ENCODE measurements at places on chromosomes 1 and 21.

DNA sequence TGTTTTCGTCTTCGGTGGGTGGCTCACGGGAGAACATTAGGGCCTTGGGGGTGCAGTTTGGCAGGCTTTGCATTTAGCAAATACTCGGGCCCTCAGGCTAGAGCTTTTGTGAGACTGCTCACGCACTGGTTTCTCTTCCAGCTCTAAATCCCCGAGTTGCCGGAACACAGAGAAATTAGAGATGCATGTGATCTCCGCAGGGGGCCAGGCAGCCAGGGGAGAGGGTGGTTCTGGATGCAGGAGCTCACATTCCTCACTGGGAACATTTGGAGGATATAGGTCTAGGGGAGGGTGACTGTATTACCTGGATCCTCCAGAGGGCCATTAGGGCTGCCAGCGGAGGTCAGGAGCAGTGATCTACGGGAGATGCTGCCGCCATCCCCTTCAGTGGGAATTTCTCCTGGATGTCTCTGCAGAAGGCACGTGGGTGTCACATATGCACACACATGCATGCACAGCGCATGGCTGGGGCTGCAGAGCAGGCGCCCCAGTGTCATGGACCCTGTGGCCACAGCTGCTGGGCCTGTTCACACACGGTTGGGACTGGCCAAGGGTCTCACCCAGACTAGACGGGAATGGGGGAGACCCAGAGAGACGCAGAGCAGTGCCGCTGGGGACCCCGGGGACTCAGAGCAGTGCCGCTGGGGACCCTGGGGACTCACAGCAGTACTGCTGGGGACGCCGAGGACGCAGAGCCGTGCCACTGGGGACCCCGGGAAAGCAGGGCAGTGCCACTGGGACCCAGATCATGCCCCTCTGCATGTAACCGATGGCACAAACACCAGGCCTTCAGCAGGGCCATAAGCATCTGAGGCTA is 258.7 kb downstream of the CAMTA1 start:
- no peak for DNase-seq

DNA sequence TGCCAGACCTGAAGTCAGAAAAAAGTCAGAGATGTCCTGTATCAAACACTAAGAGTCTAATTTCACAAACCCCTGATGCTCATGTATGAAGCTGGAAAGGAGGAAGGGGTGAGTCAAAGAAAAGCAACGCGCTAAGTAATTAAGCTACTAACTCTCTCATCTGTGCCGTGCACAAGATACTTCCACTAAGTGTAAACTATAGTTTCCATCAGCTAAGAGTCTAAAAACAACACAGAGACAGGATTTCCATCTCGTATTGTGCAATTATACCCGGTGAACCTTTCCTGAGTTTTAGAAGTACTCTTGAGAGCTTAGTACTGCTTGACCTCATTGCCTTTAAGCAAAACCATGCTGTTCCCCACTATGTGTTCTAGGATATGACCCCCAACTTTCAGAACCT is 19.0 kb downstream of the DNALI1 start:
- no peak for DNase-seq

DNA sequence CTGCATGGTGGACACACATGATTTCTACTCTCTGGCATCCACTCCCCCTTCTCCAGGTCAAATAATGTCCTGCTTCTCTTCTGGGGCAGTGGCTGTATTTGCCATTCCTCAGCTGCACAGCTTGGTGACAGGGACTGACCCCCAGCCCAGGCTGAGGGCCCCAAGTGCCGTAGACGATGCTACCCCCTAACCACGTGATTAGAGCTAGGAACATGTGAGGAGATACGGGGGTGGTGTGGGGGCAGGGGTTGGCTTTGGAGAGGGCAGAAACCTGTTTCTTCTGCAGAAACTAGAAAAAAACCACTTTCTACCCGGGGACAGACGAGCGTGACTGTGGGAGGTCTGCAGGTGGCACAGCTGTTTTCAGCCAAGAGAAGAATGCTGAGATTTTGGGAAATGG is 192.4 kb downstream of the SIPA1L2 start:
- no peak for DNase-seq

DNA sequence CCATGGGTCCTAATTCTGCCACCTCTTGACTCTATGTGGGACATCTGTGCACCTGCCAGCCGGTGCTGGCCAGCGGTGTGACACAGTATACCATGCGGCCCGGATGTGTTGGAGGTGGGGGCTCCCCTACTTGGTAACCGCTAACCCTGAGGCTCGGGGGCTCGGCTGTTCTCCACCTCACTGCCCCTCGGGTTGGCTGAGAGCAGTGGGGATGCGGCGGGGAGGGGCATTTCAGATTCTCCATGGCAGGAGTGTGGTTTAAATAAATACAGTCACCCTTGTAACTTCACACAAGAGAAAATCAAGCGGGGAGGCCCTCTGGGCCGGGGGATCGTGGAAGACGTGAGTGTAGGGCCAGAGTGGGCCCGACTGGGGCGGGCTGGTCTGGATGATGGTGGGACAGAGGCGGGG is 11.0 kb downstream of the KRTAP10-1 start:
- DNase-seq, result no peak
